Mesenteric fat pad (tissue), 1 donor: ENCODE measurements at places on chromosomes 2 and 18. TPM values are rescaled to one million over a fixed set of nuclear protein-coding genes. Genes with fewer than 3 reads are reported as not detected.

CHRND gene
- not detected for total RNA-seq

PID1 gene
- total RNA-seq, result 56.5 TPM

STPG4 gene
- total RNA-seq, result not detected

EFR3B gene
- 2.0 TPM for total RNA-seq

RSAD2 gene
- total RNA-seq, result 5.2 TPM

SLC23A3 gene
- 0.93 TPM for total RNA-seq

CLIP4 gene
- total RNA-seq, result 48.2 TPM
